ENCODE measurements at places on chromosomes 5 and 9. TPM values are rescaled to one million over a fixed set of nuclear protein-coding genes. Genes with fewer than 3 reads are reported as not detected.
A peak's percentile ranks its signal among the peaks of the same experiment; 100 is the strongest.

Gene BTNL8
- total RNA-seq, result not detected

- DNase-seq, result no peak
Measured at GRCh38 chr5:155794795-155795194, 532.2 kb upstream of the SGCD start.

DNA sequence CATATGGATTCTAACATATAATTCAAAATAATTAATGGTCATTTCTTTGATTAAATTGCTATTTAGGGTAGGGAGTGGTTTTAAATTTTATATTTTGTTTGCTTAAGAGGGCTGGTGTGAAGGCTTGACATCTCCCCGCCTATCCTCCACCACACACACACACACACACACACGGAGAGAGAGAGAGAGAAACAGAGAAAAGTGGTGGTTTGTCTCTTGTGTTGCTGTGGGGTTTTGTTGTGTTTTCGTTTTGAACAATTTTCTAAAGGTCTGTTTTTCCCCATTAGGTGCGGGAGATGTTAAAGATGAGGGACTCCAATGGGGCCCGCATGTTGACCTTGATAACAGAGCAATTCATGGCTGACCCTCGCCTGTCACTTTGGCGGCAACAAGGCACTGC lies 161.9 kb downstream of the ZSWIM6 start:
- DNase-seq, result no peak

Gene DYNC2I2
- 108 TPM for total RNA-seq

Gene CKMT2
- total RNA-seq, result 2.0 TPM

Gene IL33
- total RNA-seq, result 22.5 TPM

DNA sequence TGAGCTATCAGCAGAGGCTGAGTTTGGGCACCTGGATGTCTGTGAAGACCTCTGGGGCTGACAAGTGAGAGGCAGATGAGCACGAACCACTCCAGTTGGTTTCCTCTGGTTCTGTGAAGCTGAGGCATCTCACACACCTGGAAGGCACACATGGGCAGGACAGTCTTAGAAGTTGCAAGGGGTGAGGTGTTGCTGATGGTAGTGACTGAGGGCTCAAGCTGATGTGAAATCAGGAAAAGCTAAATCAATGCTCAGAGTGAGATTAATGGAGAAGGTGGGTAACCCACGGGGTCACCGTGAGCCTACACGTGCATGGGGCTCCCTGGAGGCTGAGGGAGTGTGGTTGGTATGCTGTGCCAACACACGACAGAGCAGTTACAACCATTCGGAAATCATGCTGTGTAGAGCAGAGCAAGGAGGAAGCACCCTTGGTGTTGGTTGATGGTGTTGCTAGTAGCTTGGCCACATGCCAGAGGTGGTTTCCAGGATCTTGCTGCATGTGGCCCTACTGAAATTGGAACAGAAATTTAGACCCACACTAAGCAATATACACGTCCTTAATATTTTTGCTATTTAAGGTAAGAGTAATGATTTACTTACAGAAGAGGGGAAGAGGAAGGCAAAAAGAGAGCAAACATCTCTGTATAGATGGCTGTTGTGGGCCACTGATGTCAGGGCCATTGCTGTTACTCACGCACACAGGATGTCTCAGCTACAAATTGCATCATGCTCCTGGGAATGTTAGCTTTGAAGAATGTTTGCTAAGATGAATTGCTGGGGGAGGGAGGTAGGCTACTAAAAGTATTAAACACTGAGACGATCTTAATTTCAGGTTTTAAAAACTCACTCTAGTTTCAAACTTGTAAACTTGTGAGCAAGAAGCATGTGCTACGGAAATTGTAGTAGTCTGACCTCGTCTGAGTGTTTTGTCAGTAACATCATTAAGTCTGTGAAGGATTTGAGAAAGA lies 170.5 kb downstream of the ARHGEF28 start:
- DNase-seq, result peak; percentile 25

DNA sequence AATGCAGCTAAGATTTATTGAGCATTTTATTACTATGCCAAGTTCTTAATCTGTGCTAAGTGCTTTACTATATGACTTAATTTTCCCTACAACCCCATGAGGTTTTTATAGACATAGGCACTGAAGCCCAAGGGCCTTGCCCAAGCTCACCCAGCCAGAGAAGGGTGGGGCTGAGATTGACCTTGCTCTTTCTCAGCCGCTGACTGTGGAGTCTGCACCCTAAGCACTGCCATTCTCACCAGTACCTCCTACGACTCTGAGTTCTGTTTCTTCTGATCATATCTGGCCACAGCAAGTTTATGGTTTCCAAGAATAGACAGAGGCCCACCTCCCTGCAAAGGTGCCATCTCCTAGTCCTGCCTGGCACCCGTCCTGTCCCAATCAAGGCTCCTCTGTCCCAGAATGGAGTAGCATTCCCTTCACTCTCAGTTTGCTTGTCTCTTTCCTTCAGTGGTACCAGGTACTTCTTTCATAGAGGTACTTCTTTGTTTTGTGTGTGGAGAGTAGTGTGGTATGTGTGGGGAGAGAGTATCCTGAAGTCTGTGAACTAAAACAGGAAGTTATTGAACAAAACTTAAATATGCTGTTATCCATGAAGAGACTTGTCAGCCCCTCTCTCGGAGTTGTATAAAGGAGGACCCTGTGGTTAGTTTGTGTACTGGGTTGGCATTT lies 42.6 kb downstream of the CSF1R start:
- DNase-seq, result no peak

GRCh38 chr9:37675661-37676060 lies 24.9 kb downstream of the FRMPD1 start:
- no peak for DNase-seq

- DNase-seq, result no peak
Measured at GRCh38 chr5:16600946-16601345, 15.9 kb downstream of the RETREG1 start.

DNA sequence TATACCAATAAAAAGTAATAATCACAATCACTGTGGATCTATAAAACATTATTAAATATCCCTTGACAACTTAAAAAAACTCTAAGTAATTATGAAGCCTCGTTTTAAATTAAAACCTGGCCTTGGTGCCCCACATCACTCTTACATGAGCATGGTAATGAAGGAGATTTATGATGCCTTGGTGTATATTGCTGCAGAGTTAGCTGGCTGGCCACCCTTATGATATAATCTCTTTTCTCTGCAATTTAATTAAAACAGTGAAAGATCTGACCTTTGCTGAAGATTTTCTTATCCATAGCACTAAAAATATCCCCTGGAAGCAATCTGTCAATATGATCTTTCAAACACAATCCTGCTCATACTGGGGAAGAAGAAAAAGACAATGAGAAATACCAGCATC lies 48.8 kb upstream of the PCSK1 start:
- DNase-seq, result no peak

Gene ARL14EPL
- total RNA-seq, result not detected

DNA sequence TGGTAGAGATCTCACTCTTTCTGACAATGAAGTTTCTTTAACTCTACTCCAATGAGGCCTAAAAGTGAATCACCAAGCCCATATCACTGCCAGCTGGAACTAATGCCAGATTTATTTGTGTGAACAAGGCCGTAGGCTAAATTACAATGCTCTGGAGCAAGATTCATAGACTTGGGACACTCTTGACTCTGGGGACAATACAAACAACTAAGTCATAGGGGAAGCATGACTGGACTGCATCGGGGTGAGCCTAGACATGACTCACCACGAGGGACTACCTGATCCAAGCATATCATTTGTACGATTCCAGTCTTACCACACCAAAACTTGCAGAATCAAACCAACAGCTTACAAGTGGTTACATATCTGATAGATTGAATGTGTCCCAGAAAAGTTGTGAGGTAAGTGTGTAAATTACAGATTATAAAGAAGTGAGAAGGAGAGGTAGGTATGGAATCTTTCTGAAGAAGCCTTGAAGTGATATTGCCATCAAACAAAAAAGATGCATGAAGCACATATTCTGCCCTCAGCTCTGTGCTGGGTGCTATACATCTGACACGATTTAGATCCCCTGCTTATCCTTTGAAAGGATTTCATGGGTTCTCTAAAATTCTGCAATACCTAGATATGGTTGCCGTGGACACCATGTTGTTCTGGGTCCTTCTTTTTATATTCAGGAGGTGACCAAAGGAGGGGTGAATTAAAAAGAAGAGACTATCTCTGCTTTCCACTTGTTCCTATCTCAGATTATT lies 199.3 kb upstream of the PDE4D start:
- DNase-seq, result no peak

- DNase-seq, result no peak
Measured at GRCh38 chr9:36831381-36832161, 202.5 kb downstream of the PAX5 start.

DNA sequence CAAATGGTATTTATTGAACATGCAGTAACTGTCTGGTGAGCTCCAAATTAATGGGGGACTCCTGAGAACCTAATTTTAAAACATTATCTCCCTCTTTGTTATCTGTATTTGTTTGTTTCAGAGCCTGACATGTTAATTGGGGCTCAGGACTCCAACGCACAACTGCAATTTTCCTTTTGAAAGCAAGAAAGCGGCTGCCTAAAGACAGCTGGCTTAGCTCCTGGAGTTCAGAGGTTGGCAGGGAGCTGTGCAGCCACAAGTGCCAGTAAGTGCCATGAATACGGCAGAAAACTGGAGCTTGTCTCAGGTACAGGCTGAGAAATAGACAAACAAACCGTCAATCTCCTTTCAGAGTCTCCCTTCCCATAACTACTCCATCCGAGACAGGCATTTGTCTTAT lies 80.9 kb downstream of the PPP2R2B start:
- DNase-seq, result no peak

- no peak for DNase-seq
Measured at GRCh38 chr5:72996632-72997031, 40.8 kb downstream of the FCHO2 start.

DNA sequence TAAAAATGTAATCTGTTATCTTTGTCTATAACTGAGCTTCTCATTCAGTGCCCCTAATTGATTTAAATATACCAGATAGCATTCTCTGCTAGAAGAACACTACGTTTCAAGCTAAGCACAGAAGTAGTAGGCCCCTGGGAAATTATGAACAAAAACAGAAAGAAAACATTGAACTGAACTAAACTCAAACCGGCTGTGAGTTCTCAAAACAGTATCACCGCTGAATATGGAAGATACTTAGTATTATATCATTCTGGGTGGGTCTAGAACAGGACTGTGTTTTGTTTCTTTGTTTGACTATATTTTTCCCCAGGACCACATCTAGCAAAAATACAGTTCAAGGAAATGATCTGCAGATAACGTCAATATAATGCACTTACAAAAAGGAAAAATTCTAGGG lies 95.1 kb upstream of the HMHB1 start:
- no peak for DNase-seq

DNA sequence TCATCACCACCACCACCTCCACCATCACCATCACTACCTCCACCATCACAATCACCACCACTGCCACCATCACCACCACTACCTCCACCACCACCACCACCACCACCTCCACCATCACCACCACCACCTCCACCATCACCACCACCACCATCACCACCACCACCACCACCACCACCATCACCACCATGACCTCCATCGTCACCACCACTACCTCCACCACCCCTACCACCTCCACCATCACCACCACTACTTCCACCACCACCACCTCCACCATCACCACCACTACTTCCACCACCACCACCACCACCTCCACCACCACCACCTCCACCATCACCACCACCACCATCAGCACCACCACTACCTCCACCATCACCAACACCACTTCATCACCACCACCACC lies 23.5 kb upstream of the ADCY2 start:
- DNase-seq, result no peak

Gene IFNA13
- not detected for total RNA-seq

DNA sequence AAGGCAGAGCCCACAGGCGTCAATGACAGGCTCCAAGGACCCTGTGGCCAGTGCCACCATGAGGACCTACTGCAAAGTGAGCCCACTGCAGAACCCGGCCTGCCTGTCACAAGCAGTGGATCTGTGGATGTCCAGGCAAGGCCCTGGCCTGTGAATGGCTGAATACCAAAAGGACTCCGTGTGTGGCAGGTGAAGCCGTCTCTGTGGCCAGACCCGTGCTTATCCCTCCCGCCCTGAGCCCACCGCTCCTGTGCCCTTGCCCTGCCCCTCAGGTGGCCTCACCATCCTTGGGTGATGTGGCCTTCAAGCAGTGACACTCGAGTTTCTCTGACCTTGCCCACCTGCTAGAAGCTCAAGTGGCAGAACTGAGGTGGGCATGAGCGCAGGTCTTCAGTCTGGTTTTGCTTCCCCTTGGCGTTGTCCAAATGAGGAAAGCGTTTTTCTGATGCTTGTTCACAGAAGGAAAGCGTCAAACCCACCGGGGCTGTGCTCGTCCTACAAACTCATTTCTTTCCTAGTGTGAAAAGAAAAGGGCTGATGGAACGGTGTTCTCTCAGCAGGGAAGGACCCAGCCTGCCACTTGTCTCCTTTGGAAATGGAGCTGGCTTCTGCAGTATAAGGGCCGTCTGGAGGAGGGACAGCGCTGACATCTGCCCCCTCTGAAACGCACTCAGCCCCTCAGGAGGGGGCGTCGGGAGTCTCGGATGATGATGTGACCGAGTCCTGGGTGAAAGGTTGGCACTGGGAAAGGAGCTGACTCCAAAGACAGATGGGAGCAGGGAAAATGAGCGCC lies 377.7 kb upstream of the IRX4 start:
- DNase-seq, result no peak

DNA sequence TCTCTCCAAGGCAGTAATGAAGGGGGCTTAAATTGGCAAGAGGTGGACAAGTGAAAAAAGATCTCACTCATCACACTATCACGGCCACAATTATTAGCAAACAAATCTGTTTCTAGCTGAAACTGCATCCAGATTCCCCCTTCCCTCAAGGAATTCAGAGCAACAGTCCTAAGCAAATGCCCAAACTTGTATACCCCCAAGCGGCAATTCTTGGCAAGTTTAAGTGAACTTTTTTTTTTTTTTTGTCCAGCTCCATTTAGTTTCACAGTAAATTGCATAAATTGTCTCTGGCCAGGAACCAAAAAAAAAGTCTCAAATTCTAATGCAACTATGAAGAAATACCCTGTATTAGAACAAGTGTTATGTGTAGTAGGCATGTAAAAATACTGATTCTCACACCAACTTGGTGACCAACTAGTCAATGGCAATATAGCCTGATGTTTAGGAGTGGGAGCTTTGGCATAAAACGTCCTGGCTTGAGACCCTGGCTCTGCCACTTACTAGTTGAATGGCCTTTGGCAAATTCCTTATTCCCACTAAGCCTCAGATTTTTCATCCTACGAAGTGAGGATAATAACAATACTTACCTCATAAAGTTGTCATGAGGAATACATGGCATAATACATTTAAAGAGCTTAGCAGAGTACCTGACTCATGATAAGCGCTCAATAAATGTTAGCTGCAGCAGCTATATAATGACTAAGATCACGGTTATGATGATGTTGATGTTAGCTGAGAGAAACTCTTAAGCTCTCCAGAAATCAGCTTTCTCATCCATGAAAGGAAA lies 193.2 kb downstream of the ADAMTSL1 start:
- DNase-seq, result no peak

GRCh38 chr9:28927691-28928090 lies 1354.4 kb upstream of the C9orf72 start:
- no peak for DNase-seq

GRCh38 chr5:39526914-39527477 lies 102.2 kb upstream of the DAB2 start:
- DNase-seq, result no peak
